ENCODE measurements at places on chromosomes 7 and 10.

GRCh38 chr7:75988568-75989499, 5.6 kb downstream of the TMEM120A start:
- no peak for DNase-seq

DNA sequence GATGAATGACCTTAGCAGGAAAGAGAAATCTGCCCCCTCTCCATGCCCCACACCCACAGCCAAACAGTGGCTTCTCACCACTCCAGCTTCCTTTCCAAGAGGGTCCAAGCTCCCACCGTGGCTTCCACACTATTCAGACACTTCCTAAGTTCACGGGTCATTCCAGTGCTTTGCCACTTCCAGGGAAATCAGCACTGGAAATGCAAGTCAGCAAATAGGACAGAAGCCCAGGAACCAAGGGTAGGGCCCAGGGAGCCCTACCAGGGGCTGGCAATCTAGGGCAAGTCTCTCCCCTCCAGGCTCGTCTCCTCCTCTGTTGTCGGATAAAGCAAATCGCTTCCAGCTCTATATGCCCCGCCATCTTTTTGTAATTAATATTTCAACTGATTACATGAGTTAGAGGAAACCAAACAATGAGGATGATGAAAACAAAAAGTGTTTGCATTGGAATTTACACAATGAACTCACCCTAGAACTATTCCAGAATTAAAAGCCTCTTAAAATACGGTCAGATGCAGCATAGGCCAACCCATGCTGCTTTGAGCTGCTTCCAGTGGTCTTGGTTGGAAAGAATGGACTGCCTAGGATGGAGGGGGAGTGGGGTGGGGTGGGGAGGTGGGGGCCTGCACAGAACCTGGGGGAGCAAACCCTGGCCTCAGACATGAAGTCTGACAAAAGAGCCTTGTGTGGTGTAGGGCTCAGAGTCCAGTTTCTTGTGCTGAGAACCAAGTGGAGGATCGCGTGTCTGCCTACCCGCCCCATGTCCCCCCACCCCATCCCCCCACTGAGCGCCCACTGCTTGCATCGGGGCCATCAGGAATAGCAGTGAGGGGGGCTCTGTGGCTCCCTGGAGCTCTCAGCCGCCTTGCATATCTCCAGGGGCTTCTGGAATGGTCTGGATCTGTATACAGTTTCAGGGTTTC, 74.6 kb upstream of the CPXM2 start:
- DNase-seq, result no peak

DNA sequence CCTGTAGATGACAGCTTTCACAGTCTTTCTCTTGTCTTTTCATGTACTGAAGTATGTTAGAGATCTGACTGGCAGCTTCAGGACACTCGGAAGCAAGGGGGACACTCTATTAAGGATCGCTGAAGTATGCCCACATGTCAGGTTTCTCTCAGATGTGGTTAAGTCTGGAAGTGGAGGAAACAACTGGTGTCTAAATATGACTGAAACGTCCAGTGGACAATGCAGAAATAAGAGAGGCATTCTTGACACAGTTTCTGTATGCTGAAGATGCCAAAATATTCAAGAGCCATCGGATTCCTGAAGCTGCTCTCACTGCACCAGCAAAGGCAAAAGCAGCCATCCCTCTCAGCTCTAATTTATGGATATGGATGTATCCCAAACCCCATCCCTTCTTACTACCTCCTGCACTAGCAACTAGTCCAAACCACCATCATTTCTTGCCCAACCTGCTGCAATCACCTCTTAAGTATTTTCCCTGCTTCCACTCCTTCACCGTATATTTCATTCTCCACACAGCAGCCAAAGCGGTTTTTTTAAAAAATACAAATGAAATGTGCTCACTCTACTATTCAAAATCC, 113.4 kb downstream of the REEP3 start:
- no peak for DNase-seq

GRCh38 chr7:82284936-82285519, 158.5 kb downstream of the CACNA2D1 start:
- no peak for DNase-seq

DNA sequence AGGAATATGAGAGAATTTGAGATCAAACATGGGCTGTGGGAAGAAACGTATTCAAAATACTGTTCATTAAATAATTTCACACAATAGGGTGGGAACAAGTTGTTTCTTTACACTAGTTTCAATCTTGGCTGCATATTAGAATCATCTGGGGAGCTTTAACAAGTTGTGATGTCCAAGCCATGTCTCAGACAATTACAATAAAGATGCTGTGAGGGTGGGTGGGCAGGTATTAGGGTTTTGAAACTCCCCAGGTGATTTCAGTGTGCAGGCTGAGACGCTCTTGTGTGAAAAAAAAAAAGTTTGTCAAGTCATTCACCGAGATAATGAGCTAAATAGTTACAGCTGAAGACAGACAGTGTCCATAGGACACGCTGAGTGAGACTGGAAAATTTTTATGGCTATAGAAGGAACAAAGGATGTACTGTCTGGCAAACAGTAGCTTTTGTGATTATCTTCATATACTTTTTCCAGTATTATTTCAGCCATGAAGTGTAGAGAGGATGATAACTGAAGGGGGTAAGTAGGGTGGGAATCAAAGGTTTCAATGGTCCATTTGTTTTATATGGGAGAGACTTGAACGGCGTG, 12.6 kb upstream of the LAMB4 start:
- no peak for DNase-seq

GRCh38 chr7:17054206-17054605, 172.4 kb upstream of the AGR3 start:
- no peak for DNase-seq

- DNase-seq, result no peak
Measured at GRCh38 chr7:12249706-12250105, 38.6 kb downstream of the TMEM106B start.

- no peak for DNase-seq
Measured at GRCh38 chr10:85557077-85557476, 809.5 kb downstream of the GRID1 start.

- DNase-seq, result no peak
Measured at GRCh38 chr7:37394158-37394557, 54.5 kb downstream of the ELMO1 start.

DNA sequence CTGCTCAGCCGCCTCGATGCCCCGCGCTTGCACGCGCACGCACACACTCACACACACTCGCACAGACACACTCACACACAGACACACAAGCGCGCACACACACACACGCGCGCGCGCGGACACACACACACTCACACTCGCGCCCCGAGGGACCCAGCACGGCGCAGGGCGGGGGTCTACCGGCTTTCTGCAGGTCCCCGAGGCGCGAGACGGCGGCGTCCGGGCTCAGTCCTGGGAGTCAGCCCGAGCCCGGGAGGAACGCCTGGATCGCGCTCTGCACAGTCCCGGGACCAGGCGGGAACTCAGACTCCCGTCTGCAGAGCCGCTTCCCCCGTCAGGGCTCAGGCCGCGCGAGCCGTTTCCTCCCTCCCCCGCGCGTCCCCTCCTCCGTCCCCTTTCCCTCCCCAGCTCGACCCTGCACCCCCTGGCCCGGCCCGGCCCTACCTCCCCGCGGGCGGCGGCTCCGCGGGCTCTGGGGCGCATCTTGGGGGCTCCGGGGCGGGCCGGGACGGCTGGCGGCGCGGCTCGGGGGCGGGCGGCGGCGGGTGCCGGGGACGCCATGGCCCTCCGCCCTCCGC, 464 bp downstream of the DENND2A start:
- DNase-seq, result peak; percentile 33

- DNase-seq, result no peak
Measured at GRCh38 chr10:65565246-65565645, 1360.6 kb upstream of the LRRTM3 start.

- no peak for DNase-seq
Measured at GRCh38 chr7:2761801-2762497, 73.9 kb downstream of the AMZ1 start.

GRCh38 chr7:26090927-26091519, 61.0 kb upstream of the NFE2L3 start:
- DNase-seq, result no peak

- no peak for DNase-seq
Measured at GRCh38 chr7:30901856-30902255, 9.8 kb upstream of the AQP1 start.

GRCh38 chr10:52541006-52541473, 227.0 kb downstream of the DKK1 start:
- no peak for DNase-seq

DNA sequence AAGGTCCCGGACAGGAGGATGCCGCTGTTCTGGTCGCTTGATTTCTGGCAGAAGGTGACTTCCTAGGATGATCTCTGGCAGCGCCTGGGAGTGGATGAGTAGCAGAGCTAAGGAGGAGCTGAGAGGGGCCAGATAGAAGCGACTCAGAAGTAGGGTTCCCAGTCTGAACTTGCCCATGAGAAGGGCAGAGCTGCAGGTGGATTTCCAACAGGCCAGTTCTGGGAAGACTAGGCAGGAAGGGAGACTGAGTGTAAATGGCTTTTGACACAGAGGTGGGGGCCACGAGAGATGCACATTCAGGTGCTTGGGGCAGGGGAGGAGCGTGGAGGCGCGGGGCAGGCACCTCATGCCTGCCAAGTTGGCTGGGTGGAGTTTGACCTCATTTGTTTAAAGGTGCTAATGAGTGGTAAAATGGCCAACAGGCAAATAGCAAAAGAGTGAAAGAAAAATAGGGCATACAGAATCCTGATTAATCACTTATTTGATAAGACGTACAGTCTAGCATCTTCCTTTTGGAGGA, 58.8 kb downstream of the SHH start:
- no peak for DNase-seq

DNA sequence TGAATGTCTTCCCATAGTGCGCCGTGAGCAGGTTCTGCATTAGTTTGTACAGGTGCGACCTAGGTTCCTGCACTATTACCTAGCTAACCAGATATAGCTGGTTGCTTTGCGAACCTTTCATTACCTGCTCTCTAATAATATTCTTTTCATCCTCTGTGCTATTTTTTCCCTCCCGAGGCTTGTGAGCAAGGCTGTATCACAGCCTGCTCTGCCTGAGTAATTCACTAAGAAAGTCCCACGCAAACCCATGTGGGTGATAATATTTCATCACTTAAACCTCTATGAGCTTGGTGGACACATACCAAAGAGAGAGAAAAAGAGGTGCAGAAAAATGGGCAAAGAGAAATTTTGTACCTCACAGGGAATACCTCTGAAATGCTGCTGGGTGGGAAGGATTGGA, 8.4 kb downstream of the INHBA start:
- no peak for DNase-seq

DNA sequence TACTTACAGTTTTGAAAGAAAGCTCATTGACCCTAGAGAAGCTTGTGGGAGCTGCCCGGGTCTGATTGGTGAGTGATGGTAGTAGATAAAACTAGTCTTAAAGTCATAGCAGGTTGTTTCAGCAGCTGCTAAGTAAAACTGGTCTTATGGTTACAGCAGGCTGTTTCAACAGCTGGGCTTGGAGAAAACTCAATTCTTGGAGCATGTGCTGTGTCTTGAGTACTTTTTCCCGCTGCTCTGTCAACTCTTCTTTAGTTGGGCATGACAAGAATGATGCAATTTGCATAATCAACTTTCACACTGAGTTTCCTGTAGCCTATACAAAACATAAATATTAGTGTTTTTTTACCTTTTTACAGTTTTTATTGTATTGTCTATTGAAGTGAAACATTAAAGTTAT, 707.9 kb downstream of the AUTS2 start:
- no peak for DNase-seq

GRCh38 chr10:103598654-103599115, 105.2 kb downstream of the NEURL1 start:
- DNase-seq, result peak; percentile 92

DNA sequence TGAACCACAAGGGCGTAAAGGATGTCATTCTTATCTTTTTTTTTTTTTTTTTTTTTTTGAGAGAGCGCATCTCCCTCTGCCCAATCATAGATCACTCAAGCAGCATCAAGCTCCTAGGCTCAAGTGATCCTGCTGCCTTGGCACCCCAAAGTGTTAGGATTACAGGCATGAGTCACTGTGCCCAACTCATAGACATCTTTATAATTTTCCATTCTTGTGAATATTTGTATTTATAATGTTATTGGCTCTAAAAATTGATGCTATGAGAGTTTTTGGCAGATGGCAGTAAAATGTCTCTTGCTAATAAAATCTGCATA, 128.7 kb downstream of the AKR1D1 start:
- no peak for DNase-seq

DNA sequence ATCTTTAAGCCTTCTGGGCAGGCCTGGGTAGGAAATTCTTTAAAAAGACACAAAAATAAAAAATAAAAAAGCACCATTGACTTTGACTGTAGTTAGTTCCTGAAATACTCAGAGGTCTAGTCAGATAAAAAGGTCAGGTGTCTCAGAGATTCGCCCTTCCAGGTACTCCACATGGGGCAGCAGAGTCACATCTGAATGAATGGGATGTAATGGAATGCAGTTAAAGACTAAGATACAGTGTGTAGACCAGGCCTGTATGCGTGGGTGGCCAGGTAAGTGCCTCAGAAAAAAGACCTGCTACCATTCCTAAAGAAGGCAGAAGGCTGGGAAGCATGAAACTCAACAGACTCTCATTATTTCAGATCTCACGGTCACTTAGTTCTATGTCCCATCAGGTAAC, 68.6 kb upstream of the SEM1 start:
- no peak for DNase-seq

DNA sequence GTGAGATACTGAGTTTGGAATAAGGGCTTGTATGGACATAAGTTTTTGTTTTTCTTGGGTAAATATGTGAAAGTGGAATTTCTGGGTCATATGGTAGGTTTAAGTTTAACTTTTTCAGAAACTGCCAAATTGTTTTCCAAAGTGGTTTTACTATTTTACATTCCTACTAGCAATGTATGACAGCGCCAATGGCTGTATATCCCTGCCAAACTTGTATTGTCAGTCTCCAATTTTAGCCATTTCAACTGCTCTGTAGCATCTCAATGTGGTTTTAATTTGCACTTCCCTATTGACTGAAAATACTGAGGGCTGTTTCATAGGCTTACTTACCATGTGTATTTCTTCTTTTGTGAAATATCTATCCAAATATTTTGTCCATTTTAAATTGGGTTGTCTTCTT, 90.5 kb upstream of the ZNF32 start:
- no peak for DNase-seq

- no peak for DNase-seq
Measured at GRCh38 chr10:13100349-13101294, 659 bp downstream of the OPTN start.

DNA sequence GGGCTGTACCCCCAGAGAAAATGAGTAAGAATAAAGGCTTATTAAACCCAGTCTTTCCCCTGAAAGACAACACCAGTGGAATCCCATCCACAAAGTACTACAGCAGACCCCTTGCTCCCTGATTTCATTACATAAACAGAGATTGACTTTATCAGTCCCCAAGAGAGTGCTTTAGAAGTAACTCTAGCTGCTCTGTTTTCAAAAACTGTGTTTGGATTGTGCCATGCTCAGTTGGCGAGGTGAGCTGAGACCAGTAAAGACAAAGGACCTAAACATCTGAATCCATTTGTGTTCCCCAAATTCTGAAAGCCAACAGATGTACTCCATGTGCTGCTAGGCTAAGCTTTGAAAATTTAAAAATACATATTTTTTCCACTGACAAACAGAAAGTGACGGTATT, 127.0 kb downstream of the ATE1 start:
- no peak for DNase-seq

All from 8988T (cell line).